ENCODE measurements at places on chromosomes 7 and 10.

DNA sequence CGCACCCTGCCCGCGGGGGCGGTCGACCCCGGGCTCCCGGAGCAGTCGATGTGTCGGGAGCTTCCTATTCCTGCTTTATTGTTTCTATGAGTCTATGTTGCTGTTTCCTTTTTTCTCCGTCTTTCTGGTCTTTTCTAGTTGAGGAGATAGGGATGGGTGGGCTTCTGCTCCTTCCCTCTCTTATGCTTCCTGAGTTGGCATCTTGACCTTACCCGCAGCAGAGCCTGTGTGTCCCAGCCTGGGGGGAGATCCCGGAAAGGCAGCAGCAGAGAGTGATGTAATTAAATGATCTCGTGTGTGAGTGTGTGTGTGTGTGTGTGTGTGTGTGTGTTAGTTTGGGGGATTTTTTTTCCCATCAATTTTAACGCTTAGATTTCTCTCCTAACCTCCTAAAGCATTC lies 486 bp upstream of the SORCS1 start:
- no peak for DNase-seq

GRCh38 chr7:131087756-131088658 lies 239.7 kb upstream of the MKLN1 start:
- no peak for DNase-seq

DNA sequence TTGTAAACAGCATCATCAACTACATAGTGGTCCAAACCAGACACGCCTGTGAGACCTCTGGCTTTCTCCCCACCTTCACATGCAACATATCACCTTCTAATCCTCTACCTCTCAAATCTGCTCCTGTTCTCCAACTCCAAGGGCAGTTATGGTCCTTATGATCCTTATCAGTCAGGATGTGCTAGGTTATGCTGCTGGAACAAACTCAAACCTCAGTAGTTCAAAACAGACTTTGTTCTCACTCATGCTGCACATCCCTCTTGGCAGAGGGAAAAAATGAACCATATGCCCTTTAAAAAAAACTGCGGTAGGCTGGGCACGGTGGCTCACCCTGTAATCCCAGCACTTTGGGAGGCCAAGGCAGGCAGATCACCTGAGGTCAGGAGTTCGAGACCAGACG lies 76.1 kb downstream of the RNF216 start:
- no peak for DNase-seq

- no peak for DNase-seq
Measured at GRCh38 chr7:74684921-74685320, 27.4 kb downstream of the GTF2I start.

- no peak for DNase-seq
Measured at GRCh38 chr10:5591336-5591824, 66.6 kb downstream of the CALML3 start.

DNA sequence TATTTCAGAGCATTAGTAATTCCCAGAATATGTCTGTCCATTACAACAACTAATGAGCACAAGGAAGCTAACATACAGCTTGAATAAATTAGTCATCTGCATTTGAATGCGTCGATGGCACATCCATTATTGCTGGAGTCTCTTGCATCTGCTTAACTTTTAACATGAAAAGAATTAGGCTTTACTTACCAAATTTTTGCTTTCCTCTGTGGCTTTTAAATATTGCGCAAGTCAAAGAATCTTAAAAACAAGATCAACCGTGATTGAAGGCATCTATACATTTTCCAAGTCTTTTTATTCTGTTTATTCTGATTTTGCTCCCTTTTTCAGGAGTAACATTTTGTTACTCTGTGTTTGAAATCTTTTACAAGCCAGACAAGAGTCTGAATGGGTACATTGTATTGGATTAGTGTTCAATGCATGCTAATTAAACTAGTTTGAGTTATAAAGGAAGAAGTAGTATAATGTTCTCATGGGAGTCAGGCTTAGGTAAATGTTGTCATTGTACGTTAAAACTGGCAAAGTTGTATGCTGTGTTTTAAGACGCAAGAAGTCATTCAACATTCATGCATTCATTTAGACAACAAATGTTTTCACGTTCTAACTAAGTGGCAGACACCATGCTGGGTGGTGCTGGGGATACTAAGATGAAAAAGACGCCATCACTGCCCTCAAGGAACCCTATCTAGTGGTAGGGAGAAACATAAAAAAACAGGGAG lies 4.0 kb upstream of the CACNB2 start:
- no peak for DNase-seq

Data from NCI-H446 (cell line).